ENCODE measurements at places on chromosomes 7 and 10.

DNA sequence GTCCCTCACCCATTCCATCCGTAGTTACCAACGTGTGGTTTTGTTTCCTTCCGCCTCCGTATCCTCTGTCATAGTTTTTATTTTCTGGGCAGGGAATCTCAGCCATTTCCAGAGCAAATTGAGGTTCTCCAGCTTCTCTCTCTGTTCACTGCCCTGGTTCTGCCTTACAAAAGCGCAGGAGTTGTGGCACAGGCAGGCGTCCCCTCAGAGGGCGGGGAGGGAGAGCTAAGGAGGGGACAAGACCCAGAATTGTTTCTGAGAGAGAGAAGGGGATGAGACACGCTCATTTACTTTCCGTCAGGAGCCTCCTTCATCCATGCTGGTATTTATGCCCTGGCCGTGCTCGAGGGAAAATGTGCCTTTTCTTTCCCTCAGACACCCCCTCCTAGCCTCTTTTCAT is 71.0 kb downstream of the SH2D4B start:
- DNase-seq, result no peak

- no peak for DNase-seq
Observed at GRCh38 chr7:137206770-137207169, 136.8 kb downstream of the PTN start.

- DNase-seq, result no peak
Observed at GRCh38 chr10:10362800-10363199, 654.9 kb upstream of the CELF2 start.

DNA sequence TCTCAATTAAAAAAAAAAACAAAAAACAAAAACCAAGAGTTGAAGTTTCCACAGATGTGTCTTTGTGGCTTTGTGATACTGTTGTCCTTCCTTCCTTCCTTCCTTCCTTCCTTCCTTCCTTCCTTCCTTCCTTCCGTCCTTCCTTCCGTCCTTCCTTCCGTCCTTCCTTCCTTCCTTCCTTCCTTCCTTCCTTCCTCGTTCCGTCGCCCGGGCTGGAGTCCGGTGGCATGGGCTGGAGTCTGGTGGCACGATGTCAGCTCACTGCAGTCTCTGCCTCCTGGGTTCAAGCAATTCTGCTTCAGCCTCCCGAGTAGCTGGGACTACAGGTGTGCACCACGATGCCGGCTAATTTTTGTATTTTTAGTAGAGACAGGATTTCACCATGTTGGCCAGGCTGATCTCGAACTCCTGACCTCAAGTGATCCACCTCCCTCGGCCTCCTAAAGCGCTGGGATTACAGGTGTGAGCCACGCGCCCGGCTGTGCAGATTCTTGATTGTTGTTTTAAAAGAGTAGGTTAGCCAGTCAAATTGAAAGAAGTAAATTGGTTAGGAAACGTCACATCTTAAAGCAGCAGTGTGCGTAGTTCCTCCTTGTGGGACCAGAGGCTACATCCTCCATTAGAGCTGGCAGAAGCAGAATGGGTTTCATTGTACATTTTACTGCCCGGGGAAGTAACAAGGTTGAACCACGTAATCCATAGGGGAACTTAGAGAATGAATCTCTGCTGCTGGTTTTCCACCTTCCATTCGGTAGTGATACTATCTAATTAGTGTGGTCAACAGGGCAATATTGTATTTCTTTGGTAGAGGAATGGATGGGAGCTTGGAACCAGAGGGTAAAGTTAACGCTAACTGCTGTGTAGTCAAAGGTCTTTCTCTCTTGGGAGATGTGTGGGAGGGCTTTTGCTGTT is 20.6 kb downstream of the DNAJB6 start:
- no peak for DNase-seq

DNA sequence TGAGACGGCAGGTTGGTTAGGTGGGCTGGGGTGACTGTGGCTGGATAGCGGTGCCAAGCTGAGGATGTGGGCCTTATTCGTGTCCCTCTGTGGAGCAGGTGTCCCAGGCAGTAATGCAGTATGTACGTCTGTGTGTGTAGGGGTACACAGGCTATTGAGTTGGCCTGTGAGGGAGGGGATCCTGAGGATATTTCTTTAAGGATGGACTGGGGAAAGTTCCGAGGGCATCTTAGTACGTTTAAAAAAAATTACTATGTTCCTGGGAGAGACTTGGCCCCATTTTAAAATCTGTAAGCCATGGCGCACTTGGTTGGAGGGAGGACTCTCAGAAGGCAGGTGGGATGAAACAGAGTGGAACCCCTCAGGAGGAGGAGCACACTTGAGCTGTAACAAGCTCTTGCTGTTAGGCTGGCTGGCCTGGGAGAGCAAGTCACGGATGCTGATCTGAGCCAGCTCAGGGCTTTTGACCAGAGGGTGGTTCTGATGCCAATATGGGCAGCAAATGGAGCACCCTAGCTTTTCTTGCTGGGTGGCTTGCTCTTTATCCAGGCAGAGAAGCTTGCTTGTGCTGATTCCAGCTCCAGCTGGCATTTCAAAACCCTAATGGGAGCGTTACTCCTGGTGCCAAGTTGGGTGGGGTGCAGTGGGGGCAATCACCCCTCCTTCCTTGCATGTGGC is 765 bp downstream of the WBP1L start:
- peak; percentile 40 for DNase-seq

- peak; percentile 49 for DNase-seq
Observed at GRCh38 chr7:5284304-5285281, 1.9 kb downstream of the SLC29A4 start.

GRCh38 chr10:105650306-105650705 is 1009.2 kb downstream of the SORCS3 start:
- no peak for DNase-seq

DNA sequence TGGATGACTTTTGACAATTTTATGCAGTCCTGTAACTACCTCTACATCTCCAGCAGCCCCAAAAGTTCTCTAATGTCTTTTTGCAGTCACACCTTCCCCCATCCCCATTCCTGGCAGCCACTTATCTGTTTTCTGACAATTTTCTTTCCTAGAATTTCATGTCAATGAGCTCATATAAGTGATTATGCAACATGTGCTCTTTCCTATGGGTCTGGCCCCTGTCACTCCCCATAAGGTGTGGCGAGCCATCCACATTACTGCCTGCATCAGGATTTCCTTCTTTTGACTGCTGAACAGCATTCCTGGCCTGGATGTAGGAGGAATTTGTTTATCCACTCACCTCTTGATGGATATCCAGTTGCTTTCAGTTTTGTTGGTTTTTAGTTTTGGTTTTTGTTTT is 146.7 kb upstream of the MGMT start:
- DNase-seq, result no peak

DNA sequence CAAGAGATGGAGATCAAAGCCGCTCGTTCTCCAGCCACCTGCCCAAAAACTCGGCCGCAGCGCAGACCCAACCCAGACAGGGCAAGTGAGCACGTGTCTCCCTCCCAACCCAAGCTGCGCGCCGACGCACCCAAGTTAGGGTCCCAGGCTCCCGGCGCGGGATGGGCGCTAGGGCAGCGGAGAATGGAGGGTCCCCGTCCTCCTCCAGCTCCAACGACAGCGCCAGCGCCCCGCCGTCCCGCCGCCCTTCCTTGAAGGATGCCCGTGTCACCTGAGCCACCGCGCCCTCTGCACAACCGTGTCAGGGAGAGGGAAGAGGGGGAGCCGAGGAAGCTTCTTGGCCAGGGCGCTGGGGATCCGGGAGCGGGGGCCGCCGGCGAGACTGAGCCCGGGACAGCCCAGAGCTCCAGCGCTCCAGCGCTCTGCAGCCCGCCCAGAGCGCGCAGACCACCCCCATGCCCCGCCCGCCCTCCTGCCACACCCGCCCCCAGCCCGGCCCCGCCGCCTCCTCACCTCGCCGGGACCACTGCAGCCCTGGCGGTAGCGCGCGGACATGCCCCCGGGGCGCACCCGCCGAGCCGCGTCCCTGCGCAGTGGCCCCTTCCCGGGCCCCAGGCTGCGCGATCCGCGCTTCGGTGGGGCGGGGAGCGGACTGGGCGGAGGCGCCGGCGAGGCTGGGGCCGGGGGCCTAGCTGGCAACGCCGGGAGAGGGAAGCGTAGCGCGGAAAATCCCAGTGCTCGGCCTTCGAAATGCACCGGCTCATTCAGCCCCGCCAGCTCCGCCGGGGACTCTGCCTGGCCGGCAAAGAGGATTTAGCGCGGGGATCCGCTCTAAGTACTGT is at the start of gene SLC16A12:
TSS of gene SLC16A12 (minus strand) at position 424 of the 842 bp plus-strand sequence. CDS start 73,016 bp downstream, outside the sequence.
- DNase-seq, result peak; percentile 20

DNA sequence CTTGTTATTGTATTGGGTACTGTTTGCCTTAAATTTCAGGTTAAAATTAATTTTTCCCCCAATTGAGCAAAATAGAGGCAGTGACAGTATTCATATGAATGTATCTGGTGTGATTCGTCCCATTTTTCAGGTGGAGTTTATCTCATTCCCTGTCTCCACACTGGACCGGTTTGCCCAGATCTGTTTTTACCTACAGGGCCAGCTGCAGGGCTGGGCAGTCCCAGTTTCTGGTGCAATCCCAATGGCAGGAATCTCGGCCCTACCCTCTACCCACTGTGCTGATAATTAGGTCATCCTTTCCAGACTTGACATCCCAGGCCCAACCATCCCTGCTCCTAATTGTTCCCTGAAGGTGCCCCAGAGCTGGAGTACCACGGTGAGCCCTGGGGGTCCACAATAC is 49.8 kb upstream of the NFE2L3 start:
- DNase-seq, result no peak

- DNase-seq, result peak; percentile 45
Observed at GRCh38 chr7:25820432-25821040, 331.5 kb upstream of the NFE2L3 start.

All from ELR (cell line).